Stimulated activated CD4-positive, alpha-beta T cell treated with anti-CD3 and anti-CD28 coated beads, TNF-alpha, amount 100 ng/mL, for 24 hours (primary cell): ENCODE measurements at places on chromosomes 3 and 15.

GRCh38 chr15:74172701-74173379 is 670 bp upstream of the ISLR start:
- no peak for DNase-seq

- DNase-seq = no peak
These were observed 17.6 kb upstream of the CCDC174 start for GRCh38 chr3:14633819-14634424.

DNA sequence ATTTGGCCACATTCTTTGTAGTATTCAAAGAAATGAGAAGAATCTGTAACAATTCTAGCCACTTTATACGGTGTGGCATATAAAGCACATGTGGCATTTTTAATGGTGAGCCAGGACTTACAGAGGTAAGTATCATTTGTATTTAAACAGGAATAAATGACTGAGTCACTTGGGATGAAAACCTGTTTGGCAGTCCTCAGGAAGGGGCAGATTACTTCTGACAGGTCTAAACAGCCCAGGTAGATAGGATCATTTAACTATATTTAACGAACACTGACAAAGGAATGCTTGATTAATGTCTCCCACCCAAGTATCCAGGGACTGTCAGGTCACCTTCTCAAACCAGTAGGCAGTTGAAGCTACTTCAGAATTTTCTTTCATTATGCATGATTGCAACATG is 241.5 kb upstream of the SATB1 start:
- DNase-seq = no peak

DNA sequence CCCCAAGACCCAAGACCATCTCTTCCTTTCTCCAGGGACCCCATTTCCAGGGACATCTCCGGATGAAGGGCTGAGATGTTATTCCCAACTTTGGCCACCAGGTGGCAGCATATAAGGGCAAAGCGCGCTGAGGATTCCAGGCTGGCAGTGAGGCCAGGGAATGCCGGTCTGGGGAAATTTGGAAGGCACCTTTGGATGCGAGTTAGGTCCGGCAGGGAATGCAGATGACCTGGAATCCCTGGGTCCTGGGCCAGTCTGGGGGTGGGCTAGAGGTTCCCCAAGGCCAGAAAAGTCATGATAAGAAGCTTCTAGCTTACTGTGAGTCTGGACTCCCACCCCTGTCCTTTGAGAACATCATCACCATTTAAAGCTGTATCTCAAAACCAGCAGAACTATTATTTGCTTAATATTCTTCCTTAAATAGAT is 1.6 kb upstream of the CHST13 start:
- no peak for DNase-seq

DNA sequence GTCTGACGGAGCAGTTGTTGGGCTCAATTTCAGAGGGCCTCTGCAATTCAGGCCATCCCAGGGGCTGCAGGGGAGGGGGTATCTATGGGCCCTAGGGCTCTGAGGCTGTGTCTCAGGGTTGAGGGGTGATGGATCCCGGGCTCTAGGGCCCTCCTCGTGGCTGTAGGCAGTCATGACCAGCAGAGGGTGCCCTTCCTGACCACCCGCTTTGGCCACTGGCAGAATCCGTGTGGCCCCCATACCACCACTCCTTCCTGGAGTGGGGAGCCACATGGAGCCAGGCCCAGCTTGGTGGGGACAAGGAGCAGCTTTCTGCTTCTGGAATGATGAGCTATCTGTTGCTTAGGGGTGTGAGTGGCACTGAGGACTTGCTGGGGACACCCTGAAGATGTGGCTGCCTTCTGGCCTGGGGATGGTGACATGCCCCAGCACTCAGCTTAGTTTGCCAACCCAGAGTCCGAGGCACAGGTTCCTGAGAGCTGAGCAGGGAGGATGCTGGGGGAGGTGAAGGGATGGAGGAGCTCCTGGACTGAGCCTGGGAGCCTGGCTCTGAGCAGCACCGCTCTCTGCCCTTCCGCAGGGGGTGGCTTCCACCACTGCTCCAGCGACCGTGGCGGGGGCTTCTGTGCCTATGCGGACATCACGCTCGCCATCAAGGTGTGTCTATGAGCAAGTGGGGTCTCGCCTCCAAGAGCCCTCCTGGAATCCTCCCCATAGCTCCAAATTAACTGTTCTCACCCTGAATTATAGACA is 20.2 kb downstream of the HDAC11 start:
- DNase-seq = no peak

DNA sequence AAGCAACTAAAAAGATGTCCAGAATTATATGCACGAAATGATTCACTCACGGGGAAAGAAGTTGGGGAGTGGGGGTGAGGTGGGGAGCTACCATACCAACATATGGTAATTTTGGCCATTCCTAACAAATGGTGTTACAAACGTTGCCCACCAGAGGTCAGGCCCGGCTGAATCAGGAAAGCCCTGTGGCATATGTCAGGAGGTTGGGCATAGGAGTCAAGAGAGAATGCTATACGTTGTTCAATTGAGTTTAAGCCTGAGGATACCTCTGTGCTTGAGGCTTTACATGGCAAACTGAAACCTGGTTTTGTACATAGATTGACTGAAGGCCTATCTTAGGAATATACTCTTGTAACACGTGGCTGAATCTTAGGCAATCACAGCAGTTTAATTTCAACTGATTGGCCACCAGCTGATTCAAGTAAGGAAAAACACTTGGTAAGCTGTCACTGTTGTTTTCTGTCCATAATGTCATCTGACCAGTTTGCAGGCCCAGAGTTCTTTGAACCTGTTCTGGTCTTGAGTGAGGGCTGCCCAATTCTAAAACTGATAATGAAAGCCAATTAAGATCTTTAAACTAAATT is 23.4 kb upstream of the SLC2A2 start:
- DNase-seq = peak; percentile 28

GRCh38 chr15:37979671-37980409 is 45.4 kb downstream of the TMCO5A start:
- DNase-seq = no peak

- no peak for DNase-seq
These were observed 3.5 kb upstream of the DCUN1D1 start for GRCh38 chr3:182983876-182984275.

GRCh38 chr3:70916375-70917055 is 604.1 kb upstream of the MDFIC2 start:
- DNase-seq = no peak

- no peak for DNase-seq
These were observed 70.1 kb downstream of the SMARCC1 start for GRCh38 chr3:47711596-47711995.

GRCh38 chr3:123700791-123701722 is 116.2 kb upstream of the HACD2 start:
- DNase-seq = no peak

DNA sequence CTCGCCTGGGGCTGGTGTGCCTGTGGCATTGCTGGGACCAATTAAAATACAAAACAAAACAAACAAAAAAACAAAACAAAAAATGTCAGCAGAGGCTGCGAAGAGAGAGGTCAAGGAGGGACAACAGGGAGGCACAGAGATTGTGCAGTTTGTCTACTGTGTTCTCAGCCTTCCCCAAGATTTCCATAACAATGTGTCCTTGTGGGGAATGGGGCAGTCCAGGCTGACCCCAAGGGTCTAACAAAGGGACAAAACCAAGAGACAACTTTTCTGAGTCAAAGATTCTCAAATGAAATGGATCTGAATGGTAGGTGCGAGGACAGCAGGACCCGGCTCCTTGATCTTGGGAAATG is 46.4 kb upstream of the TRPM1 start:
- no peak for DNase-seq

DNA sequence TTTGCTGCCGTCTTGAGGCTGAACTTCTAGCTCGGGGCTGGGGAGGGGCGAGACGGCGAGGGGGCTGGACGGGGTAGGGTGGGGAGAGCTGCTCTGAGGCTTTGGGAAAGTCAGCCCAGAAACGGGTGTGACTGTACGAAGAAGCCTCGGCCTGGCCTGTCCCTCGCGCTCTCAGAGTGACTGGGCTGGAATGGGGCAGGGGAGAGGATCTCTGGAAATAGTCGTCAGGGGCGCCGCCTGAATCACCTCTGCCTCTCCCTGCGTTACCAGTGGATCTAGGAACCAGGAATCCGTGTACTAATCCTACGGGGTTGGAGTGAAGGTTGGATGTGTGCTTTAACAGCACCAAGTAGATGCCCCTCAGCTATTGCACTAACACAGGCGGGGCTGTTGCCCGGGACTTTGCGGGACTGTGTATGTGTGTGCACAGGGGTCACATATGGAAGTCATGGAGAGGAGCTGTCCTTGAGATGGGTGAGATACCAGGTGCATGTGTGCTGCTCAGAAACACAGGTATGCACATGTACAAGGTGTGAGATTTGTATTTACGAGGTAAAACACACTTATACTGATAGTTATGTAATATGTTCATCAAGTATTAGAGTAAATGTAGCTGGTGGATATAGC is 591 bp downstream of the FOXL2NB start:
- no peak for DNase-seq

- no peak for DNase-seq
These were observed 384.1 kb downstream of the CADM2 start for GRCh38 chr3:85342915-85343314.

- no peak for DNase-seq
These were observed 969 bp upstream of the DNAJC19 start for GRCh38 chr3:180990505-180990904.

- DNase-seq = no peak
These were observed 834.6 kb upstream of the CFAP20DC start for GRCh38 chr3:59884409-59884808.

- no peak for DNase-seq
These were observed 51.8 kb downstream of the KLF15 start for GRCh38 chr3:126305427-126305826.

DNA sequence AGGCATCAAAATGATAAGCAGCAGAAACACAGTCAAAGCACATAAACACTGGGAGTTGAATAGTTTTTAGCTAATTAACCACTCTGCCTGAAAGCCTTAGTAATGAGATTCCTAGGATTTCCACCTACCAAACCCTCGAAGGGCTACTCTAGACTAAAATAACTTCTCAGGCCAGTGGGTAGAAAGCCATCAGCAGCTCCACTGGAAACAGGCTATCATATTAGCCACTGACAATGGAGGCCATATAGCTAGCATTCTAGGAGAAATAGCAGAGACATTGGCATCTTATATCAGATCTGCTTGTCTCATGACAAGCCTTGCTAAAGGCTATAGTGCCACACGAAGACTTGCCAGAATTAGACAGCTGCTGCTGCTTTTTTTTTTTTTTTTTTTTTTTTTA is 4.5 kb upstream of the CAPN3 start:
- no peak for DNase-seq

- no peak for DNase-seq
These were observed 6.2 kb downstream of the SCAANT1 start for GRCh38 chr3:63905731-63906620.

GRCh38 chr3:187255314-187255713 is 36.2 kb downstream of the MASP1 start:
- no peak for DNase-seq

DNA sequence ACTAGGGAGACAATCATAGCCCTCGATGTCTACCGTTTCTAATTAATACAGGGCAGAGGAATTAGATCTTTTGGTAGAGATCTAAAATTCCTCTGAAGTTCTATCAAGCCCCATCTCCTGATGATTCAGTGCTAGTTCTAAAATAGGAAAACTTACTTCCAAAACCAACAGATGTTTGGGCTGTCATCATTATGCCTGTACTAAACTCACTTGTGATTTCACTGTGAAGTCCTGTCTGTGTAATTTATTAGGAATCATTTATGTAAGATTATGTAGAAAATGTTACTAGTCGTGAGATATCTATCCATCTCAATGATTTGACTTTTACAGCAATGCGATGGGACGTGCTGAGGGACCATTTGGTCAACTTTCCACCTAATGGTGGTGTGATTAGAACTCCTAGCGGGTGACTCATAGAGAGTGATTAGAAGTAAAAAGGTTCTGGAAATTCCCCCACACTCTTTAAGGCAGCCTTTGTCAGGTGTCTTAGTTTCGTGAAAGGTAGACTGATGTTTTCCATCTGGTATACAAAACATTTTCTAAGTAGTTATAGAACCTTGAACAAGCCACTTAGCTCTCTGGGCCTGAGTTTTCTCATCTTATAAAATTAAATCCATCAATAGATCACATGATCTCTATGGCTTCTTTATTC is 34.2 kb downstream of the LIPC start:
- no peak for DNase-seq

DNA sequence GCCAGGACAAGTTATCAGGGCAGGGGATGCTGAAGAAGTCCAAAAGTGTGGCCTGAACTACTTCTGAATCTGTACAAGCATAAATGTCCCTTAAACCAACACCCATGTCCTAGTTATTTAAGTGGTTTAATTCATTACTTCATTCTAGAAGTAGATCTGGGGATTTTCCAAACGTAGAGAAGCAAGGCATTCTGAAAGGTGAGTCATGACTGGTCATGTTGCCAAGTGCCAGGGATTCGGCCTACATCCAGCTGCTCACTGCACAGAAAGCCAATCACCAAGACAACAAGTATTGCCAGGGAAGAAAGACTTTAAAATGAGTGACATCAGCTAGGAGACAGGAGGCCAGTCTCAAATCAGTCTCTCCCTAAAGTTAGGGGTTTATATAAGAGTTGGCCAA is 396.6 kb downstream of the GABRB3 start:
- no peak for DNase-seq

GRCh38 chr3:151398895-151399294 is 14.3 kb upstream of the P2RY12 start:
- no peak for DNase-seq

- no peak for DNase-seq
These were observed 121.1 kb downstream of the CLSTN2 start for GRCh38 chr3:140056047-140056446.
